Upper lobe of left lung (tissue), 6 donors: ENCODE measurements at places on chromosomes 3 and 15. TPM values are rescaled to one million over a fixed set of nuclear protein-coding genes. Genes with fewer than 3 reads are reported as not detected.

DNA sequence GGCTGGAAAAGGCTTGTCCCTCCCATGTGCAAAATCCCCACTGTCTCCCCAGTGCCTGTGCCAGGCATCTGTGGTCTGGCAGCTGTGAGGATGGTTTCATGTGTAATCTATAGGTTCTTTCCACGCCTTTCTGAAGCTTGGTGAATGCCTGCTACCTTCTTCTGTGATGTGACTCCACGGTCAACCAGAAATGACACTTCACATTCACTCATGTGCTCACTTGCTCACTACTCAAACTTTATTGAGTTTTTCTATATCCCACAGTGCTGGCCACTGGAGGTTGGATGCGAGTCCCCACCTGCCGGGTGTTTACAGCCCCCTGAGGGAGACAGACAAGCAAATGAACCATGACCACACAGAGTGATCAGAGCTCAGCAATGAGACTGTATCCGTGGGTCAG is 27.9 kb upstream of the TLE3 start:
- H3K27ac ChIP-seq = no peak overlapping the region
- H3K4me3 ChIP-seq = no peak overlapping the region
- H3K27me3 ChIP-seq = no peaks in the 10 kb centered on the region
- no peak for DNase-seq

The SCAP gene
- total RNA-seq = 86.8 TPM

The PAK6 gene
- total RNA-seq = 4.5 TPM

The RTP3 gene
- total RNA-seq = not detected

The LAMB2 gene
- 904 TPM for total RNA-seq

The ROPN1B gene
- 3.0 TPM for total RNA-seq

- peak overlapping the region; percentile 71 for H3K27ac ChIP-seq
- no peak for DNase-seq
- H3K4me3 ChIP-seq = no peak overlapping the region
Measured at GRCh38 chr3:15271030-15271429, 61.4 kb downstream of the SH3BP5 start.

DNA sequence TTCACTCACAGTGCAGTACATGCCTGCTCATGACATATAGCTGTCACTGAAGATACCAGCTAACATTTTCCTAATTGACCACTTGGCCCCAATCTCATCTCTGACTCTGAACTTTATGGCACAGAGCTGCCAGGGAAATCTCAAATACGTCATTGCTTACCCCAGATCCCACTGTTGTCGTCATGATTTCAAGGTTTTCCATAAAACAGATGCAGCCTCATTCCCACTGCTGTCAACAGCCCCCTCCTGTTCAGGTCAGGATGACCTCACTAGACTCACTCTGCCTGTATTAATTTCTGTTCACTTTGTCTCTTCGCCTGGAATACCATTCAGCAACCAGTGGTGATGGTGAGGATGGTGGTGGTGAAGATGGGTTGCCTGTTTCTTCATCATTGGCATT is 262.6 kb upstream of the TPM1 start:
- no peaks in the 10 kb centered on the region for H3K27me3 ChIP-seq
- H3K4me3 ChIP-seq = no peak overlapping the region
- H3K4me1 ChIP-seq = peaks cover 4% of the 10 kb centered on the region
- no peak for DNase-seq

DNA sequence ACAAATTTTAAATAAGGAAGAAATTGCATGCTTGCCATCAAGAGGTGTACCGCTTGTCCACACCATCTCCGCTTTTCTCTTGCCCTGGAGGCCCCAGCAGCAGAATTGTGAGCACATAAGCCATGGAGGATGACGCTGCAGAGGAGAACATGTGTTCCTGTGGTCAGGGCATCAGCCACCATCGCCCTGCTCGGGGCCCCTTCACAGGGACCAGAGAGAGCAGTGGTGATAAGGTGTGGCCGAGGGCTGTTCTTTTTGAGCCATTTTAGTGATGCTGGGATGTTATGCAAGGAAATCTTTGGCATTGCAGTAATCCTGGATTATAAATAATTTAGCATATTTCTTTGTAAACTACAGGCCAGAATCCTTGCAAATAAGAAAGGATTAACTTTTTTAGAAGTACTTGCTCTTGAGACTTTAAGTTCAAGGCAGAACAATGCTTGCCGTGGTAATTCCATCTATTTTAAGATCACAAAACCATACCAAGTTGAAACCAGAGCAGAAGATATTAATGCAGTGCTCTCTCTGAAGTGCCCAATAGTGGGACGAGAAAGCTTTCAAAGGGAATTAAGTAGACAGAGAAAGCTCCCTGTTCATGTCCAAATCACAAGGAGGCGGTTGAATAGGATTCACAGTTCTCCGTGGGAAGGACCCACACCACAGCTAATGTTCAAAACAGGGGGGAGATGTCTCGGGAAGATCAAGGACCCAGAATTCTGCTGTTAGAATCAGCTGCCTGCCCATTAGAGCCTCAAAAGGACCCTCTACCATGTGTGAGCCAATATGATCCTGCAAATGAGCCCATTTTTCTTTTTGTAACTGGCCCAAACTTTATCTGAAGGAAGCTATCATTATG is 338.5 kb downstream of the RORA start:
- DNase-seq = no peak
- no peak overlapping the region for H3K27ac ChIP-seq
- no peaks in the 10 kb centered on the region for H3K27me3 ChIP-seq

DNA sequence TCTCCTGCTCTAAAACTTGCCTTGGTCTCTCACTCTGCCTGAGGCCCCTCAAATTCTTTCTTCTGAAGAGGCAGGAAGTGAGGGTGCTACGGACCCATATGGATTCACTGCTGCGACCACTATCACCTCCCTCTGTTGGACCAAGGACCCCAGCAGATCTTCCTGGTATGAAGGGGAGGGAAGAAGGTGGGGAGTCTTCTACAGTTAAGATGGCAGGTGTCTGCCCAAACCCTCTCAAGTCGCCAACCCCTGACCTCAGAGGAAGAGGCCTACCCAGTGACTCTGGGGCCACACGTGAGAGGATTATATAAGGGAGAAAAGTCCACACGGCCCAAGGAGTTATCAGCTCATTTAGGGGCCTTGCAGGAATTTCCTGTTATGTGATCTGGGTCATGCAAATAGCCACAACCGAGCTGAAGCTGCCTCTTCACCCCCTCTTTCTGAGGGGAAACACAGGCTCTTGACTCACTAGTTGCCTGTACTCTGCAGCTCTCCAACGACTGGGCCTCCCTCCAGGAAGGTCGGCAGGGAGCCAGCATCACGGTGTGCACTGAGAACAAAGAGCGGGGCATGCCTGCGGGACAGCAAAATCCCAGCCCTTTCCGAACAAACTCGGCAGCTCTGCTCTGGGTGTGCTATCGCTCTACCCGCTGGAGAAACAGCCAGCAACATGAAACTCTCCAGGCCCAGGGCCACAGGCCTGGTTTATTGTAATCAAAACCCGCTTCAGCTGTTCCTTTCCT is 116.0 kb downstream of the XXYLT1 start:
- peaks cover 56% of the 10 kb centered on the region for H3K4me1 ChIP-seq
- peak; percentile 89 for DNase-seq
- H3K36me3 ChIP-seq = no peaks in the 10 kb centered on the region

GRCh38 chr3:179376474-179376873 is 29.0 kb downstream of the MFN1 start:
- H3K27ac ChIP-seq = no peak overlapping the region
- no peaks in the 10 kb centered on the region for H3K27me3 ChIP-seq
- no peaks in the 10 kb centered on the region for H3K4me1 ChIP-seq

DNA sequence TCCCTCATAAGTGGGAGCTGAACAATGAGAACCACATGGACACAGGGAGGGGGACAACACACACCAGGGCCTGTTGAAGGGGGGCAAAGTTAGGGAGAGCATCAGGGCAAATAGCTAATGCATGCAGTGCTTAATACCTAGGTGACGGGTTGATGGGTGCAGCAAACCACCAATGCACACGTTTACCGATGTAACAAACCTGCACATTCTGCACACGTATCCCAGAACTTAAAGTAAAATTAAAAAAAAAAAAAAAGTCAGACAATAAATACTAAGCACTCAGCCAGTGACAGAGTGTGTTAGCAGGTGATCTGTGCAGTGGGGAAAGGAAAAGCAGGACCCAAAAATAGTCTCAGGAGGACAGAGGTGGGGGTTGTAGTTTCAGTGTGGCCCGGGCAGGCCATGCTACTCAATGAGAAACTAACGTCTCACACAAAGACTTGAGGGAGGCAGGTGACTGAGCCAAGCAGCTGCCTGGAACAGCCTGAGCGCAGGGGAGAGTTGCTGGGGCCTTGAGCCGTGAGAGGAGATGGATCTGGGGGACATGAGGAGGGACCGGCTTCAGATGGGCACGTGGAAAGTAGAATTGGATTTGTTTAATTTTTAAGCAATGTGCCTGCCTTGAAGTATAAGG is 18.4 kb downstream of the ANKDD1A start:
- no peak overlapping the region for H3K27ac ChIP-seq
- no peaks in the 10 kb centered on the region for H3K4me1 ChIP-seq
- H3K27me3 ChIP-seq = no peaks in the 10 kb centered on the region
- H3K36me3 ChIP-seq = no peaks in the 10 kb centered on the region

The COX5A gene
- total RNA-seq = 168 TPM

DNA sequence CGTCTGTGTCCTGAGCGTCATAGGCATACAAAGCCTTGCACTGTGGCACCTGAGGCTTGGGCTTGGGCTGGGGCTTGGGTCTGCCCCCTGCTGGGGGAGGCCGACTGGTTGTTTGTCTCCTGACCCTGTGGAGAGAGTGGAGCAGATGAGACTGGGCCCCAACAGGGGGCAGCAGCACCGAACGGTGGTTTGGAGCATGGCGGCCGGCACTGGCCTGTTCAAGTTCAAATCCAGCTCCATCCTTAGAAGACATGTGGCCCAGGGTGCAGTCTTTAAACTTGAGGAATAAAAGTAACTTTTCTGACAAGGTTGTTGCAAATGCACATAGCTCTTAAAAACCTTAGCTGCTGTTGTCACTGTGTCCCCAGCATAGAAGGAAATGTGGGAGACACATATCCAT is 33.3 kb downstream of the CCNB2 start:
- H3K4me3 ChIP-seq = no peak overlapping the region
- peaks cover 9% of the 10 kb centered on the region for H3K4me1 ChIP-seq
- peaks cover 3% of the 10 kb centered on the region for H3K36me3 ChIP-seq
- no peaks in the 10 kb centered on the region for H3K27me3 ChIP-seq
- no peak overlapping the region for H3K27ac ChIP-seq
- DNase-seq = peak; percentile 76

The CFAP91 gene
- 5.5 TPM for total RNA-seq

GRCh38 chr3:5476403-5476802 is 288.9 kb downstream of the EDEM1 start:
- no peaks in the 10 kb centered on the region for H3K27me3 ChIP-seq
- DNase-seq = no peak
- no peaks in the 10 kb centered on the region for H3K36me3 ChIP-seq
- H3K27ac ChIP-seq = no peak overlapping the region
- no peaks in the 10 kb centered on the region for H3K4me1 ChIP-seq
- no peak overlapping the region for H3K4me3 ChIP-seq

DNA sequence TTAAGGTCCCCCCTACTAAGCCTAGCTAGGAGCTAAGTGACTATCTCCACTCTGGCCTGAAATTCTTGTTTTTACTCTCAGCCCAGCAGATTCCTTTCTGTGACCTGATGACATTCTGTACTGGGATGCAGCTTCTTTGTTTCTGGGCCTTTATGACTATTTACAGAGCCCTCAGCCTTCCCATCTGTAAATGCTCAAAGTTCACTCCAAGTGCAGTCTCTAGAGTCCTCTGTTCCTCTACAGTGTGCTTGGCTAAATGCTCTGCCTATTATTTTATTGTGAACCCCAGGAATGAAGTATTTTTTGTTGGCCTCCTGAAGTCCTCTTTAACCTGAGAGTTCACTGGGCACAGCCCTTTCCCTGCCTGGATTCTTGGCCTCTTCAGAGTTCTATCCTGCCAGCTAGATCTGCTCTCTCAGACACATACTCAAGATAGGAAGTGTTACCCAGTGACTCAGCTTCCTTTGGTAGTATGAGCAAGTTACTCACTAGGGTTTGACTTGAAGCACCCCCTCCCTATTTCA is 278.1 kb upstream of the P2RY1 start:
- peaks cover 5% of the 10 kb centered on the region for H3K4me1 ChIP-seq
- H3K27ac ChIP-seq = peak overlapping the region; percentile 64
- DNase-seq = no peak
- H3K4me3 ChIP-seq = no peak overlapping the region

GRCh38 chr15:40843885-40844695 is at the start of gene SPINT1:
SPINT1 (plus strand) TSS chr15:40844048; CDS start chr15:40844555, 507 bp downstream.
- no peaks in the 10 kb centered on the region for H3K36me3 ChIP-seq
- no peaks in the 10 kb centered on the region for H3K27me3 ChIP-seq
- peaks cover 54% of the 10 kb centered on the region for H3K4me1 ChIP-seq
- H3K27ac ChIP-seq = peak within 1 kb of the TSS; percentile 84
- H3K4me3 ChIP-seq = peak within 1 kb of the TSS; percentile 55

The TMEM62 gene
- total RNA-seq = 32.6 TPM

DNA sequence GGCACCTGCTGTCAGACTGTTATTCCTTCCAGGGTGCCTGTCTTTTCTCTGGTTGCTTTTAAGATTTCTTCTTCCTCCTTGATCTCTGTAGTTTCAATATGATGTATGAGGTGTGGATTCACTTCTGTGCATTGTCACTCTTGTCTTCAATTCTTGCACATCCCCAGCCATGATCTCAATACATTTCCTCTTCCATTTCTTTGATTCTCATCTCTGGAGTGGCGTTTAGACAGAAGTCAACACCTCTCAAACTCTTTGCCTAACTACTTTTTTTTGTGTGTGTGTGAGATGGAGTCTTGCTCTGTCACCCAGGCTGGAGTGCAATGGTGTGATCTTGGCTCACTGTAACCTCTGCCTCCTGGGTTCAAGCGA is 224.4 kb upstream of the LYSMD4 start:
- H3K4me1 ChIP-seq = peaks cover 4% of the 10 kb centered on the region
- H3K36me3 ChIP-seq = no peaks in the 10 kb centered on the region
- no peaks in the 10 kb centered on the region for H3K27me3 ChIP-seq
- H3K4me3 ChIP-seq = no peak overlapping the region
- H3K27ac ChIP-seq = no peak overlapping the region

GRCh38 chr3:132710311-132710710 is 11.9 kb downstream of the NPHP3 start:
- DNase-seq = no peak
- peaks cover 83% of the 10 kb centered on the region for H3K36me3 ChIP-seq

- no peaks in the 10 kb centered on the region for H3K27me3 ChIP-seq
- H3K4me3 ChIP-seq = peak overlapping the region; percentile 61
- no peaks in the 10 kb centered on the region for H3K36me3 ChIP-seq
- peaks cover 13% of the 10 kb centered on the region for H3K4me1 ChIP-seq
- no peak overlapping the region for H3K27ac ChIP-seq
- no peak for DNase-seq
Measured at GRCh38 chr3:44476181-44476611, 1.3 kb downstream of the ZNF445 start.
